ENCODE measurements at places on chromosomes 5 and 9.

DNA sequence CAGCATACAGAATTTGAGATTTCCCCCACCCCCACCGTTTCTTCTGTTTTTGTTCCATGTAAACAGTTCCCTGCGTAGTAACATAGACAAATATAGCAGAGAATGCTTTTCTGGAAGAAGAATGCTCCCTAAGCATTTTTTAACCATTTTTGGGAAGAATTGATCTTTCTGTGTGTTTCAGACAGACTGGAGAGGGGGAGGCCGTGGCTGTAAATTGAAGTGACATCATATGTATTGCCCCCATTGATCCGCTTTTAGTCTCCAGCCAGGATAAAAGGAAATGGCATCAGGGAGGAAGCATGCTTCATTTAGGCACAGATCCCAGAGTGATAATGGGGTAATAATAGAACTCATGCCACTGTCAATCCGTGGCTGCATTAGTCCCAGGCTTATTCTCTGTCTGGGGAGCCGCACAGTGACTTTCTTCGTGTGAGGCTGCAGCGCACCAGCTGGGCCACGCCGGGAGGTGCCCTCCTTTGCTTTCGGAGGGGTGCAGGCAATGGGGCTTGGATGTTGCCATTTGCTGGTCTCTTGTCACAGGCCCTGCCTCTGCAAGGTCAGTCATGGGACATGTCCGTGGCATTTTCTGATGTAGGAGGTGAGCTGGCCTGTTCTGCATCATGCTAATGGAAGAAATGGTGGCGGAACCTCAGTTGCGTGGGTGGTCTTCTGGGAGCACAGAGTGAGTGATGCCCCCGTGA, 261.5 kb downstream of the FANCC start:
- no peak for DNase-seq

DNA sequence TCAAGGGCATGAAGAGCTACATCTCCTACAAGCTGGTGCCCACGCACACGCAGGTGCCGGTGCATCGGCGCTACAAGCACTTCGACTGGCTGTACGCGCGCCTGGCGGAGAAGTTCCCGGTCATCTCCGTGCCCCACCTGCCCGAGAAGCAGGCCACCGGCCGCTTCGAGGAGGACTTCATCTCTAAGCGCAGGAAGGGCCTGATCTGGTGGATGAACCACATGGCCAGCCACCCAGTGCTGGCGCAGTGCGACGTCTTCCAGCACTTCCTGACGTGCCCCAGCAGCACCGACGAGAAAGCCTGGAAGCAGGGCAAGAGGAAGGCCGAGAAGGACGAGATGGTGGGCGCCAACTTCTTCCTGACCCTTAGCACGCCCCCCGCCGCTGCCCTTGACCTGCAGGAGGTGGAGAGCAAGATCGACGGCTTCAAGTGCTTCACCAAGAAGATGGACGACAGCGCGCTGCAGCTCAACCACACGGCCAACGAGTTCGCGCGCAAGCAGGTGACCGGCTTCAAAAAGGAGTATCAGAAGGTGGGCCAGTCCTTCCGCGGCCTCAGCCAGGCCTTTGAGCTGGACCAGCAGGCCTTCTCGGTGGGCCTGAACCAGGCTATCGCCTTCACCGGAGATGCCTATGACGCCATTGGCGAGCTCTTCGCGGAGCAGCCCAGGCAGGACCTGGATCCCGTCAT, 1.4 kb downstream of the SNX18 start:
- no peak for DNase-seq

GRCh38 chr5:89972901-89973300, 436.7 kb downstream of the CETN3 start:
- no peak for DNase-seq

GRCh38 chr9:134892820-134893420, 12.3 kb downstream of the FCN2 start:
- no peak for DNase-seq

DNA sequence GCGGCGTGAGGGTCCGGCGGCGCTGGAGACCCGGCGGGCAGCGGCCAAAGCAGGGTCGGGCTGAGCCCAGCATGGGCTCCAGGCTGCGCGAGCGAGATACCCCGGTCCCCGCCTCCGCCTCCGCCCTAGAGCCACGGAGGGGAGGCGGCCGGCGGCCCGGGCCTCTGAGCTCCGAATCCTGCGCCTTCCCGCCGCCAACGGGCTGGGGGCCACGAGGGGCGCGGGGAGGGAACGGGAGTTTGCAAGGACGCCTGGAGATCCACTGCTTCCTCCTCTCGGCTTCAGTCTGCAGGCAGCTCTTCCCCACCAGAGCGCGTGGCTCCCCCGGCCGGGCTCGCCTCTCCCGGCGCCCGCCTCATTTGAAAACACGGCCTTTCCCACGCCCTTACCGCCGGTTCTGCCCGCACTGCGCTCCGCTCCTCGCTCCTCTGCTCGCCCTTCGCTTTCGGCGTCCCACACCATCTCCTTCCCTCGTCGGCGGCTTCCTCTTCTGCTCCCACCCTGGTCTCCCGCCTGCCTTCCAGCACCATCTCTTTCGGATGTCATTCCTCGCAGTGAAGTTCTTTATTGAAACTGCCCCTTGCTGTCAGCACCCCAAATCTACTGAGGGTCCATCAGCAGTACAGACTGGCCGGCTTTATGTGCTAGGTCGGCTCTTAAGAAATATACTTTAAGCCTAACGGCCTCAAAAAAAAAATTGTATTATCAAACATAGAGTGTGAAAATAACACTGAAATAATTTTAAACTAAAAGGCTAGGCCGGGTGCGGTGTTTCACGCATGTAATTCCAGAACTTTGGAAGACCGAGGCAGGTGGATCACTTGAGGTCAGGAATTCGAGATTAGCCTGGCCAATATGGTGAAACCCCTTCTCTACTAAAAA, 105.0 kb upstream of the FAM120A start:
- peak; percentile 30 for DNase-seq

GRCh38 chr9:93710370-93710723, 134.0 kb downstream of the PHF2 start:
- no peak for DNase-seq

DNA sequence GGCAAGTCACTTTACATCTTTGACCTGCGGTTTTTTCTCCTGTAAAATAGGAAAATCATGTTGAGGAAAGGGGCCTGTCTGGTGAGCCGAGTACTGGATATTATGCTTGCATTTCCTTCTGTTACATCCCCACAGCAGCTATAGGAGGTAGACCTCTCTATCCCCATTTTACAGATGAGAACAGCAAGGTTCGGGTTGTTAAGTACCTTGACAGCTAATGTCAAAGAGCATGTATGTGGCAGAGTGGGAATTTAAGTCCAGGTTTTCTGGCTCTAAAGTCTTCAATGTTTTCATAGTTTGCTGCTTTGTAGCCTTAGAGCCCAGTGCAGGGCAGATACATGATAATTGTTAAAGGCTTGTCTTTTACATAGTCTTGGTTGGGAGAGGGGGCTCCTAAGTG, 2.8 kb downstream of the TMEM268 start:
- DNase-seq = no peak

DNA sequence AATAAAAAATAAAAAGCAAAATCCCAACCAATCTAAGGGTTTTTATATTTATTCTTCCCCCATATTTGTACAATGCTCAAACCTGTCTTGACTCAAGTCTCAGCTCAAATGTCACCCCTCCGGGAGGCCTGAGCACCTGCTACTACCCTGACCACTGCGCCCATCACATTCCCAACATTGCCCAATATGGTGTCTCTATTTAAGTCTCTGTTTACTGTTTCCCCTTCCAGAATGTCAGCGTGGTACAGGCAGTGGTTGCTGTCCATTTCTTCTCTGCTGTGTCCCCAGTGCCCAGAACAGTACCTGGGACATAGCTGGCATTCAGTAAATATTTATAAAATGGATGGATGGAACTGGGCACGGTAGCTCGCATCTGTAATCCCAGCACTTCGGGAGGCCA, 47.3 kb upstream of the PRRC2B start:
- no peak for DNase-seq

Data from substantia nigra (tissue), 51 donors.